ENCODE measurements at places on chromosomes 13 and 19. TPM values are rescaled to one million over a fixed set of nuclear protein-coding genes. Genes with fewer than 3 reads are reported as not detected.

Gene GPI
- 85.0 TPM for total RNA-seq

Gene LILRA5
- 1.5 TPM for total RNA-seq

DNA sequence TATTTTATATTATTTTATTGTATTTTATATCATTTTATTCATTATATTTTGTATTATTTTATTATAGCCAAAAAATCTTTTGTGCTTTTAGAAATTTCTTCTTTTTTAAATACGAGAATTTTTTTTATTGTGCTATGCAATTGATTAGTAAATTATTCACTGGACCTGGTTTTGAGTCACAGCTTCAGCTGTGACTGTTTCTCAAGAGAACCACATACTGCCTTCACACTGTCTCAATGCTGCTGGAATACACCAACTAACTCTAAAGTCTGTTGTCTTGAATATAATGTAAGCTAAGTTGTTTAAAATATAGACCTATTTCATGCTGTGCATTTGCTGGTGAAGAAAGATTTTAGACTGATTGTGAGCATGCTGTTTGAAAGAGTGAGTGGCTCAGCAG, 423.6 kb downstream of the NDFIP2 start:
- DNase-seq: no peak

Gene COL5A3
- total RNA-seq: 4.4 TPM

Gene BRME1
- total RNA-seq: 1.3 TPM
